ENCODE measurements at places on chromosomes 5 and 9.

DNA sequence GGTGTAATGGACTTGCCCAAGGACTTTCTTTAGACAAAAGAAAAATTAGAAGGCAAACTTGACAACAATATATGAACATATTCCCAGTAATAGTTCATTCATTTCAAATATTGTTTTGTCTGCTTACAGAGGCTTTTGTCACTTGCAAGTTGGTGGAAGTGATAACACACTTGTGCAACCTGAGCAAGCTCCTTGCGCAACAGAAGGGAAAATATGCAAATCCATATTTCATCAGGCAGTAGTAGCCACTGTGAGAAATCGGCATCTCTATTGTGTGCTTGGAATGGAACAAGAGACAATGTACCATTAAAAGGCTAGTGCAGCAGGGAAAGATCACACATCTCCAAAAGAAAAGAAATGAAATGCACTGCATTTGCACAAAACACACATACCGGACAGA, 125.3 kb upstream of the RASEF start:
- DNase-seq = no peak

DNA sequence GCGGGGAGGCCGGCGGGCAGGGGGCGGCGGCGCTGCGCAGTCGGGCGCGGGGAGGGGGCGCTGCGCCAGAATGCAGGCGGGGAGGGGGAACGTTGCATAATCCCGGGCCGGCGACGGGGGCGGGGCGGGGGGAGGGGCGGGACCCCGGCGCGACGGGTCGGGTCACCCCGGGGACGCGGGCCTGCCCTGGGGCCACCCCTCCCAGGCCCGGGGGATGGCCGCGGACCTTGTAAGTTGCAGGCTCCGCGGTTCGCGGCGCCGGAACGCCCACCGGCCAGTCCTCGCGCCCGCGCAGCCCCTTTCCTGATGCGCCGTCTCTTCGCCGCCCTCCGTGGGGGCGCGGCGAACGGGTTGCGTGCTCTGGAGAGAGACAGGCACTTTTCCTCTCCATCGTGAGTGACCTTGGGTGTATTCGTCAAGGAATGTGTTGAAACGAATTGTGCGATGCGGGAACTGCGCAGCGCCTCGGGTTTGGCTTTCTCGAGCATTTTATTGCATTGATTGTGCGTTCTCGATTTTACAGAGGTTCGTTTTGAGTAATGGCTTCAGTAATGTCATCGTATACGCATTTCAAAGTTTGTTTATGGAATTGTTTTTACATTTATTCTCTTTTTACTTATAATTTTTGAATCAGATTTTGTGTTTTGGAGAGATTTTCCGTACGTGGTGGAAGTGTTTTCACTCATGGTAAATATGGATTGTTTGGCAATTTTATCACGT, 802 bp downstream of the SPIN1 start:
- peak; percentile 43 for DNase-seq

- DNase-seq = no peak
Observed at GRCh38 chr5:143889986-143890385, 78.0 kb downstream of the HMHB1 start.

- DNase-seq = no peak
Observed at GRCh38 chr9:101380295-101380694, 4.5 kb downstream of the BAAT start.

DNA sequence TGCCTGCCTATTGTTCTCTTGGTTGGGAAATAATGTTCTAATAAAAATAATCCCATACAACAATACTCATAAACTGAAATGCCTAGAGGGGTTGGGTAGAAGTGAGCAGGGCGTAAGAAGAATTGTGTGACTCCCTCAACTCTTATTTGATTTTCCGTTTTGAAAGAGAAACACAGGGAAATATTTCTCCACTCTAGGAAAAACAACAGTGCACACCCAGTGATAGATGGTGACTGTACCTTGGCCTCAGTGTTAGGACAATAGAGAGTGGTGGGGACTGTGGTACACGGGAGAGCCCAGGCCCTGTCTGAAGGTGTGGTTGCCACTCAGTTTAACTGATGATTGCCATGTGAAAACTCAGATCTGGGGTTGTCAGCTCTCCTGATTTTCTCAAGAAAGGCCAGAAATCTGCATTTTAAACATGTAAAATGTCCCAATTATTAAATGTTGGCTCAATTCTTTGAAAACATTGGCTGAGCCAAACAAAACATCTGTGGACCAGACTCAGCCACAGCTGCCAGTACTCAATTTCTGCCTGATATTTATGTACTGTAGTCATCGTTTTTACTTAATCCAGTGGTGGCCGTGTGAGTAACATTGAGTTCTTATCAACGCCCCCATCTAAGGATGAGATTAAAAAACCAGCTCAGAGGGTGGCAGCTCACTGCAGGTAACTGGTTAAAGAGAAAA, 103.8 kb upstream of the ZNF618 start:
- no peak for DNase-seq

DNA sequence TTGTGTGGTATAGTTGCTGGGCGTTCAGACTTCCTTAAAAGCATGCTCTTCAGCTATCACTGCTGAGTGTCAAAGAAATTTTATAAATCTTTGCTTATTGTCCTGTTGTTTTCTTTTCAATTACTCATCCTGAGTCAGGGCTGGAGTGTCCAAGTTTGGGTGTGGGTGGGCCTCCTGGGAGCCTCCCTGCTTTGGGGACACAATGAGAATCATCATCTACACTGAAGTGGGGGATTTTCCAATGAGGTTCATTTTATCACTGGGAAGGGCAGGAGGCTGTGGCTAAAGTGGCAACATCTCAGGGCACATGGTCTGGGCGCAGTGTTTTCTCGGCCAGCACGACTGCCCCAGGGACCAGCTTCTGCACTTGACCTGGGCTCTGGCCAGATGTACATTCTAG, 19.5 kb downstream of the GFPT2 start:
- DNase-seq = no peak

DNA sequence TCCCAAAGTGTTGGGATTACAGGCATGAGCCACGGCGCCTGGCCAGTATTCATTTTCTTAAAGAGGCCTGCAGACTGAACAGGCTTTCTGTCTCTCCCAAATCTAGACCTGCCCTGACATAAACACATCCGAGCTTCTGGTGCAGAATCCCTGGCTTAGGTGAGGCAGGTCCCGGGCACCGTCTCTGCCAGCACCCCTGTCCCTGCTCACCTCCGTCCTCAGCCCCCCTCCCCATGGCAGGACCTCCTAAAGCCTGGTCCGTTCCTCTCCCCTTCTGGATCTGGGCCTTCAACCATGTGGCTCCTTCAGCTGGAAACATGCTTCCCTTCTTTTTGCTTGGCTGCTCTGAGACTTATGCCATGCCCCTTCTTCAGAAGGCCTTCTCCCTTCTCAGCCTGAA, 22.7 kb upstream of the RXRA start:
- no peak for DNase-seq

DNA sequence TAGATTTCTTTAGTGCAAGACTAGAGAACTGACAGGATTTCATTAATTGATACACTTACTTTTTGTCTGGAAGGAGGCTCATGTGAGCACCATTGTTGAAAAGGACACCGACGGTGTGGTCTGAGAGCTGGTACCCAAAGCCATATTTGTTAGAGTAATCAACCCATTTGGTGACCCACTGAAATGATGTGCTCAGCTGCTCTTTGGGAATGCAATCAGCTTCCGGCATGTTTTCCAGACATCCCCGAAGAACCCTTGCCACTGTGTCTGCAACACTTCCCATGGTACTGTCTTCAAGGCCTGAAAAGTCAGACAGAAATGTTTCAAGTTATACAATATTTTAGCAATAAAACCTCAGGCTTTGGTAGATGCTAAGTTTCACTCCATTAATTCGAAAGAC, 4.4 kb downstream of the PLK2 start:
- no peak for DNase-seq

DNA sequence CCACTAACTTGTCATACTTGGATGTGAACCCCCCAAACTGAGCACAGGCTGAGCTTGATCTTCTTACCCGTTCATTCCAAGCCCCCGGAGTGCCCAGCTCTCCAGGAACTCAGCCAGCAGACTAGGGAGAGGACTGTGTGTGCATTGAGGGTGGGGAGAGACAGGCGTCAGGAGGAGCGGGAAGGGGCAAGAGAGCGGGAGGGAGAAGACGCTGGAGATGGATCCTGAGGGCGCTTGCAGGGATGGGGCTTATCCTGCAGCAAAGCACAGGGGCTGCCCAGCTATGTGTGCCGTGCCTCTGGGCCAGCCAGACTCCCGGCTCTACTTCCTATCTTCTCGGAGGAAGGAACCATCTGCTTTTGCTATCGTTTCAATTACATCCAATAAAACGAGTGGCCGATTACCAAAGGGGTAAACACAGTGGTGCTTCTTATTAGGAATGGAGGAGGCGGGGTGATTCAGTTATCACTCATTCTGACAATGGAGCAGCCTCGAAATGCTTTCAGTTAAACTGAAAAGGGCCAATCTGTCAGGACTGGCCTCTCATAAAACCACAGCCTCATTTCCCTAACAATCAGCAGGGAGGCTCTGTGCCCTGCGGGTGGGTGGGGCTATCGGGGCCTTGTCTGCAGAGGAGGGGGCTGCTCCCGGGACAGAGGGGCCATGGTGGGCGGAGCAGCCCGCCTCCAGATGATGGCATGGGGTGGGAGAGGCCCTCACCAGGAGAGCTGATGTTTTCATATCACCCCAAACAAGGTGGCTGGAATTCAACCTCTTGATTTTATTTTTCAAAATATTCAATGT, 168.2 kb downstream of the DAB2IP start:
- DNase-seq = no peak

DNA sequence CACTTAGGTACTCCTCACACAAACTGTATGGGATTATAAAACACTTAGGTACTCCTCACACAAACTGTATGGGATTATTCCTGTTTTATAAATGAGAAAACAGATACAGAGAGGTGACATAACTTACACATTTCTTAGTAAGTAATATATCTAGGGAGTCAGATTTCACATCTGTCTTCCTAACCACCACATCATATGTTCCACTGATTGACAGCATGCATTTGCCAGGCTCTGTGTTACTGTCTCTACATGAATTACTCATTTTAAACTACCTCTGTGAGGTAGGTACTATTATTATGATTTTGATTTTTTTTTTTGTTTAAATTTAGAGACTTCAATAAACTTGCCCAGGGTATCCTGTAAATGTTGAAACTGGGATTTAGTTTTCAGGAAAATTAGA, 232.7 kb downstream of the CCDC171 start:
- no peak for DNase-seq

GRCh38 chr9:2771087-2771486, 53.8 kb downstream of the KCNV2 start:
- DNase-seq = no peak

- DNase-seq = no peak
Observed at GRCh38 chr5:1153428-1153827, 41.6 kb upstream of the SLC12A7 start.

- no peak for DNase-seq
Observed at GRCh38 chr9:111979561-111979960, 82.9 kb downstream of the UGCG start.

GRCh38 chr9:128493424-128493823, 11.1 kb upstream of the GLE1 start:
- DNase-seq = no peak

- DNase-seq = no peak
Observed at GRCh38 chr5:144421411-144421810, 250.7 kb downstream of the KCTD16 start.

- no peak for DNase-seq
Observed at GRCh38 chr5:65482736-65483545, 1.2 kb upstream of the ADAMTS6 start.

Measured in stimulated activated CD8-positive, alpha-beta memory T cell treated with anti-CD3 and anti-CD28 coated beads, Interleukin-7, amount 100 ng/mL, for 4 hours (primary cell).